ENCODE measurements at places on chromosomes 12 and 14. TPM values are rescaled to one million over a fixed set of nuclear protein-coding genes. Genes with fewer than 3 reads are reported as not detected.

GRCh38 chr12:69610126-69610525, 581 bp downstream of the LRRC10 start:
- no peaks in the 10 kb centered on the region for H3K4me1 ChIP-seq
- H3K36me3 ChIP-seq: no peaks in the 10 kb centered on the region
- H3K27me3 ChIP-seq: no peaks in the 10 kb centered on the region

GRCh38 chr12:23099604-23100003, 474.6 kb downstream of the ETNK1 start:
- no peaks in the 10 kb centered on the region for H3K4me1 ChIP-seq
- no peak overlapping the region for H3K27ac ChIP-seq
- DNase-seq: no peak

GRCh38 chr14:91606851-91607250, 96.7 kb upstream of the PPP4R3A start:
- no peak overlapping the region for H3K27ac ChIP-seq
- no peaks in the 10 kb centered on the region for H3K27me3 ChIP-seq
- H3K4me3 ChIP-seq: no peak overlapping the region
- H3K36me3 ChIP-seq: no peaks in the 10 kb centered on the region
- DNase-seq: no peak

DNA sequence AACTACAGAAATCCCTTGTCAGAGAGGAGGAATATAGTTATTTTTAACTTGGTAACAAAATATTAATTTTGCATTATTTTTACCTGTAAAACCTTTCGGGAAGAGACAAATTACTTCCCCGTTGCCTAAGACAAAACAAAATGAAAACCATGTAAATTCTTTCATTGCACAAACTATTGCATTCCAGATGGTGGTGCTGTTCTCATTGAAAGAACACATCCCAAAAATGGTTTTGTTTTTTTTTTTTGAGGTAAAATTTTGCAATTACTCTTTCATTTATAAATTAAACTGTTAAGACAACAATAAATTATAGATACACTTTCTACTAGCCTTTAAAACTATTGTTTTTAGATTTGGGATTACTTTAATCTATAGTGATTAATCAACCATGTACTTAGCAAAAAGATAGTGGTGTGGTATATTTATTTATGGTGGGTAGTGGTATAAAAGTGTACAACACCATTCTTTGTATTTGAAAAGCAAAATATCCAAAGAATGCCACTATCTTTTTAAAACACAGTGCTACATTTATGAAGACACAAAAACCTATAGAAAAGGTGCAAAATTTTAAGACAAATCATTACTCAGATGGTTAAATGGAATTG, 115.5 kb downstream of the SLC38A1 start:
- no peaks in the 10 kb centered on the region for H3K27me3 ChIP-seq
- no peak for DNase-seq
- no peaks in the 10 kb centered on the region for H3K36me3 ChIP-seq
- no peaks in the 10 kb centered on the region for H3K4me1 ChIP-seq

- no peaks in the 10 kb centered on the region for H3K27me3 ChIP-seq
- H3K36me3 ChIP-seq: no peaks in the 10 kb centered on the region
- no peak overlapping the region for H3K27ac ChIP-seq
- no peak for DNase-seq
These were observed 255.6 kb upstream of the GRIP1 start for GRCh38 chr12:66934302-66935062.

DNA sequence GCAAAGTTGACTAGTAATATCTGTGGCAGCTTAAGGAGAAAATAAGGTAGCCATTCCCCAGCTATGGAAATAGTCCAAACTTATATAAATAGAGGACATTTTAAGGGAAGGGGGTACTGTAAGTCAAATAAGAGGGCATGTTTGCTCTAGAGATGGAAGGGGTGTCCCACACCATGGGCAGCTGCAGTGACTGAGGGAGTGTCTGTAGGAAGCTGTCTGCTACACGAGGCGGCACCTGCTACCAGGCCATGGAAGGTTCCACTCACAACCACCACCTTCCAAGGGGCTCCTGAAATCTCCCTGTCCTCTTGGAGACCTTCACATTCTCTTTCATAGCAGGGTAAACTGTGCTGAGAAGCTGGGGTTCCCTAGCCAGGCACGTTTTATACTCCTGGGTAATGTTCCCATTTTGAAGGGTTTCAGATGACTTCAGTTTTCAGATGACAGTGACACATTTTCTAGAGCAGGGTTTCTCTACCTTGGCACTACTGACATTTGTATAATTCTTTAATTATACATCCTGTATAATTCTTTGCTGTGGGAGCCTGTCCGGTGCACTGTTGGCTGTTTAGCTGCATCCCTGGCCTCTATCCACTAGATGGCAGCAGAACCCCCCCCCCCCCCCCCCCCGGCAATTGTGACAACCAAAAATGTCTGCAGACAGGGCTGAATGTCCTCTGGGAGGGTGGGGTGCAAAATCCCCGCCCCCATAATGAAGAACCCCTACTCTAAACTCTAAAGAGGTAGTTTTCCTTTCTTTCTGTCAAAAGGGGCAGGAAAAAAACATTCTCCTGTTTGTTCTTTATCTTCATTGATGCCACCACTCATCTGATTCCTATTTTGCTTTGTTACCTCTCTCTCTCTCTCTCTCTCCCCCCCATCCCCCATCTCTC, 11.6 kb upstream of the SMCO2 start:
- DNase-seq: no peak
- no peaks in the 10 kb centered on the region for H3K36me3 ChIP-seq
- H3K4me1 ChIP-seq: no peaks in the 10 kb centered on the region
- no peaks in the 10 kb centered on the region for H3K27me3 ChIP-seq
- no peak overlapping the region for H3K4me3 ChIP-seq

The TARBP2 gene
- total RNA-seq: 25.8 TPM

The GPR162 gene
- total RNA-seq: 4.9 TPM

The SDR9C7 gene
- total RNA-seq: not detected
